Astrocyte (in vitro differentiated cells and primary cell): ENCODE measurements at places on chromosomes 5 and 9. TPM values are rescaled to one million over a fixed set of nuclear protein-coding genes. Genes with fewer than 3 reads are reported as not detected.

Gene TRIM52
- 6.5 and 7.3 TPM in 2 replicates for total RNA-seq

Gene ZNF462
- 98.4 and 126 TPM in 2 replicates for total RNA-seq

Gene IL3
- total RNA-seq: not detected in 2 replicates

Gene ANGPTL2
- 17.5 and 21.3 TPM in 2 replicates for total RNA-seq

GRCh38 chr5:163565931-163566608, 60.7 kb downstream of the MAT2B start:
- peaks cover 11% of the 10 kb centered on the region for H3K4me1 ChIP-seq
- H3K4me3 ChIP-seq: peak overlapping the region; percentile 57
- DNase-seq: no peak
- H3K27me3 ChIP-seq: peaks cover 6% of the 10 kb centered on the region
- no peaks in the 10 kb centered on the region for H3K36me3 ChIP-seq

- no peaks in the 10 kb centered on the region for H3K27me3 ChIP-seq
- H3K27ac ChIP-seq: no peak overlapping the region
- H3K4me3 ChIP-seq: no peak overlapping the region
- DNase-seq: no peak
- no peaks in the 10 kb centered on the region for H3K36me3 ChIP-seq
Measured at GRCh38 chr9:3023449-3023848, 179.6 kb upstream of the PUM3 start.

DNA sequence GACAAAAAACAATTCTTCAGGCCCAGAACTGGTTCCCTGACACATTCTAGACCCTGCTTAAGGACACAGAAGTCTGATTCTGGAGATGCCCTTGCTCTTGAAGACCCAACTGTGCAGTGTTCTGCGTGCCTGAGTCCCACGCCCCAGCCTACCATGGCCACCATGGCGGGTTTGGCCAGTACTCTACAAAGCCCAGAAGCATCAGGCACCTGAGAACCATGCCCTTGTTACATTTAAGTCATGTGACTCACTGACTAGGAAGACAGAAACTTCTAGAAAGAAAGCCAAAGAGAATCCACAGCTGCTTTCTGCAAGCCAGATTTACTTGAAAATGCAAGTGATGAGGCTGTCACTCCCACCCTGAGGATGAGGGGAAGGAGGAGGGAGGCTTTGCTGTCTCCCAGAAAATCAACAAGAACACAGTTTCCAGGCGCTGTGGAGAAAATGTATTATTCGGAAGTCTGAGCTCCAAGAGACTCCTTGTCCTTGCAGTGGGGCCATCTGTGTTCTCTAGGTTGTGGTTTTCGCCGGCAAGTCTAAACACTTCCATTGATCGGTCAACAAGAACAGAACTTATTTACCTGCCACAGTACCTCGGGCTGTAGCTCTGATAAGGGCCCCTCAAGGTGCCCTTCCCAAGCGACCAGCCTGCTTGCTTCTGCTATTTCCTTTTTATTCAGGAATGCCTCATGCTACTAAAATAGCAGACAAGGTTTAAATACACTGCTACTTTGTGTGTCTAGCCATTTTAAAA, 81.3 kb upstream of the DMRT1 start:
- no peaks in the 10 kb centered on the region for H3K36me3 ChIP-seq
- DNase-seq: no peak
- no peaks in the 10 kb centered on the region for H3K27me3 ChIP-seq
- peaks cover 13% of the 10 kb centered on the region for H3K4me1 ChIP-seq
- no peak overlapping the region for H3K27ac ChIP-seq

- no peaks in the 10 kb centered on the region for H3K27me3 ChIP-seq
- peaks cover 11% of the 10 kb centered on the region for H3K4me1 ChIP-seq
- no peak overlapping the region for H3K4me3 ChIP-seq
- DNase-seq: no peak
Measured at GRCh38 chr5:149493316-149493715, 57.9 kb downstream of the CSNK1A1 start.

GRCh38 chr9:95486318-95486717, 30.5 kb downstream of the PTCH1 start:
- peaks cover 2% of the 10 kb centered on the region for H3K27me3 ChIP-seq
- H3K4me1 ChIP-seq: no peaks in the 10 kb centered on the region
- no peak overlapping the region for H3K4me3 ChIP-seq
- no peak overlapping the region for H3K27ac ChIP-seq
- H3K36me3 ChIP-seq: no peaks in the 10 kb centered on the region

GRCh38 chr5:161572914-161573313, 26.4 kb upstream of the GABRB2 start:
- H3K36me3 ChIP-seq: no peaks in the 10 kb centered on the region
- H3K27ac ChIP-seq: no peak overlapping the region
- DNase-seq: no peak

GRCh38 chr5:106768392-106768791, 902.3 kb downstream of the EFNA5 start:
- H3K27me3 ChIP-seq: no peaks in the 10 kb centered on the region
- no peak overlapping the region for H3K4me3 ChIP-seq
- H3K4me1 ChIP-seq: no peaks in the 10 kb centered on the region
- no peak overlapping the region for H3K27ac ChIP-seq
- DNase-seq: no peak

- H3K36me3 ChIP-seq: no peaks in the 10 kb centered on the region
- peak; percentile 14 for DNase-seq
- peaks cover 13% of the 10 kb centered on the region for H3K4me1 ChIP-seq
- peaks cover 2% of the 10 kb centered on the region for H3K27me3 ChIP-seq
- H3K27ac ChIP-seq: peak overlapping the region; percentile 95
- no peak overlapping the region for H3K4me3 ChIP-seq
Measured at GRCh38 chr5:7927466-7928375, 58.8 kb downstream of the MTRR start.
